ENCODE measurements at places on chromosomes 16 and 17.

DNA sequence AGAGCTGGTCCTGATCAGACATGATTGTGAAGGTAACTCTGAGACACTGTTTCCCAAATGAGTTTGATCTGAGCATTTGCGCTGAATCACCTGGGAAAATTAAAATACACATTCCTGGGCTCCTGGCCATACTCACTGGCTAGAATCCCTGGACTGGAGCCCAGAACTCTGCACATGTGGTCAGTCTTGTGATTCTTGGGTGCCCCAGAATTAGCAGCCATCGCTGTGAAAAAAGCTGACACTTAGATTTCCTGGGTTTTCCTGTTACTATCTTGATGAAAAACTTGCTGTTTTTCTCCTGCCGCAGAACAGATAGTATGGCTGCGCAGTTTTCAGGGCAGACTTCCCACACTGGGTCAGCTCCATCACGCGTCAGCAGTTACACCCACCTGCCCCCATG is 24.6 kb downstream of the NECAB2 start:
- DNase-seq: no peak

DNA sequence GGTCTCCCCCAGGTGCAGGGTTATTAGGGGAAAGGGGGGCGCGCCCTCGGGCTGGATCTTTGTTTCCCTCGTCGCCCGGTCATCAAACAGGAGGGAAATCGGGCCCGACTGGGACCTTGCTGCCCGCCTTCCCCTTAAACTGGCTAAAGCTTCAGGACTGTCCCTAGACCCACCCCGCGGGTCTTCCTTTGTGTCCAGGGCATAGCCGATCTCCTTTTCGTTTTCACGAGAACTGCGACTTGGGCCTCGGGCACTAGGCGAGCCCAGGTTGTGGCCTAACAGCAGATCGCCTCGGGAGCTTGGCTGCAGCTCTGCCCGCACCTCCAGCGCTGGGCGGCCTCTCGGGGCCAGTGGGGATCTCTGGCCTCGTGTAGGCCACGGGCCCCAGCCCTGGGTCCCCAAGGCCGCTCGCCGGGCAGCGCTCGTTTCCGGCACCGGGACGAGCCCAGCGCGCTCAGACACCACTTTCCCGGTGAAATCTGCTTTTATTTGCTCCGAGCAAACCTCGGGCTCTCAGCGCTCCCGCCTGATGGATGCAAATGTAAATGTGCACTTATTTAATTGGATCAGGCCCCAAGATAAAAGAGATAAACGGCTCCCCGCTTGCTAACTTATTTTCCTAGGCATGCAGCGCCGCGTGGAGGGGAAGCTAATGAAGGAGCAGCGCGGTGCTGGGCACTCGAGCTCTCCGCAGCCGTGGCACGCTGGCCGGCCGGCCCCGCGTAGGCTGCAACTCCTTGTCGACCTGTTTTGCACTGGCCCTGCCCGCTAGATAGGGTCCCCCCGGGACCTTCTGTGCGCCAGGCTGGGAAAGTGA is 7.8 kb downstream of the IRX5 start:
- DNase-seq: no peak

DNA sequence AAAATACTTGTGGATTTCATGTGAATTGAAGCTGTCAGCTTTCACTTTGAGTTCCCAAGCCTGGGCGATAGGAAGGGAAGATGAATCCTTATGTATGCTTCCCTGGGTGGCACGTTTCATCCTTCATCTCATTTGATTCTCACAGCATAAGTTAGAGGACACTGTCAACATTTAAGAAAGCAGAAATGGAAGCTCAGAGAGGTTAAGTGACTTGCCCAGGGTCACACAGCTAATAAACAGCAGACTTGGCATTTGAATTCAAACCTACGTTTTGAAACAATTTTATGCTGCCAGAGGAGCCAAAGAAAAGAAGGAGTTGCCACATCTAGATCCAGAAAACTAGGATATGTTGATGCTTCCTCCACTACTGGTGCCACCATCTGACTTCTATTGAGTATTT is 108.3 kb upstream of the GPR139 start:
- no peak for DNase-seq

- DNase-seq: no peak
Observed at GRCh38 chr16:83248735-83249463, 558.9 kb upstream of the HSBP1 start.

GRCh38 chr17:77140878-77141767 is at the start of gene SEC14L1:
Gene SEC14L1 (plus strand): TSS chr17:77140969. CDS start chr17:77143597, 2,628 bp downstream.
- peak; percentile 5 for DNase-seq

- no peak for DNase-seq
Observed at GRCh38 chr17:81328489-81328888, 33.4 kb upstream of the SLC38A10 start.

- no peak for DNase-seq
Observed at GRCh38 chr17:2503627-2504026, 8.1 kb downstream of the METTL16 start.

GRCh38 chr17:67050471-67051154 is 6.3 kb downstream of the CACNG1 start:
- no peak for DNase-seq

GRCh38 chr17:54404259-54404658 is 496.4 kb upstream of the TOM1L1 start:
- DNase-seq: no peak

- no peak for DNase-seq
Observed at GRCh38 chr17:65407017-65407416, 154.4 kb downstream of the AXIN2 start.

DNA sequence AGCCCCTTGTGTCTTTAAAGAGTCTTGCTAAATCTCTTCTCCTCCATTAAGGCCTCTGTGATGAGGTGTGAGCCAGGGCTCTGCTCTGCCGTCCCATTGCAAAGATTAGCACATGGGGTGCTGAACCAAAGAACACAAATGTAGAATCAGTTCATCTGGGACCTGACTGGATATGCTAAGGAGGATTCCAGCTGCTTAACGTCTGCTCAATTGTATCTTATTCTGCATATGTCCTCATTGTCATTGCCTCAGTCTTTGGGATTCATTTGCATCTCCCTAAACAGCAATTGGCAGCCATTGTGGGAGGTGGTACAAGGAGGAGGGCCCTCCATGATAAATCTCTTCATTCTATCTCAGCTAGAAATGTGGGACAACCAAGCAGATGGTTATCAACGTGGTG is 106.3 kb upstream of the ADAMTS18 start:
- no peak for DNase-seq

DNA sequence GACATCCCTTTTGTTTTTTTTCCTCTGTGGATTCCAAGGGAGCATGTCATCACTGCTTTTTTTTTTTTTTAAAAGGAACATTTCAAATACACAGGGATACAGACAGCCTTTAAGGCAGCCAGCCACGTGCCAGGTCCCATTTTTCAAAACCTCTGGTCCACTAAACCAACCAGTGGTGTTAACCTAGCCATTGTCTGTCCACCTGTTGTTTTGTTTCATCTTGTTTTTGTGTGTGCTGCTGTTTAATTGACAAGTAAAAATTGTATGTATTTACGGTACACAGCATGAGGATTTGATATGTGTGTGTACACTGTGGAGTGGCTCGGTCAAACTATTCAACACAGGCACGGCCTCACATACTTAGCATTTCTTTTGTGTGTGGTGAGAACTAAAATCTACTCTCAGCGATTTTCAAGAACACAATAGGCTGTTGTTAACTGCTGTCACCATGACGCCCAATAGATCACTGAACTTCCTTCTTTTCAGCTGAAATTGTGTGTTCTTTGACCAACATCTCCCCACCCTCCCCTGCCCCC is 19.2 kb downstream of the TMEM114 start:
- DNase-seq: no peak

DNA sequence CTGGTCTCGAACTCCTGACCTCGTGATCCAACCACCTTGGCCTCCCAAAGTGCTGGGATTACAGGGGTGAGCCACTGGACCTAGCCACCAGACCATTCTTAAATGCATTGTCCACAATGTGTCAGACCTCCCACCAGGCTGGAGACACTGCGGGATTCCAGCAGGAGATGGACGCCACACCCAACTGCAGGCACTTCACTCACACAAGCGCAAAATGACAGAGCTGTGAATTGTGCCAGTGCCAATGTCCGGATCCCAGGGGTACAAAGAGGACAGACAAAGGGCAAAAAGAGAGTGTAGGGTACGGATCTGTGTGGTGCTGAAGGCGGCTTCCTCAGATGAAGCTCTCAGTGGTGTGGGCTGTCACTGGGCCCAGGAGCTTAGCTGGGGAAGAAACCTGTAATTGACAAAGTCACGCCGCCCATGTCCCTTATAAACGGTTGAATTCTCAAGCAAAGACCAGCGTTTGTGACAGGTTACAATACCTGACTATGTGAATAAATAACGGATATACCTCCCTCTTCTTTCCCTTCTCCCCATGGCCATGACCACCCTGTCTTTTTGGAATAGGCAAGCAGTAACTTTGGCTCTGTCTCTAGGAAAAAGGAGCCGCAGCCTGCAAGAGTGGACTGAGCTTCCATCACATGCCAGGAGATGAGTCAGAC is 40.0 kb downstream of the HS3ST3A1 start:
- no peak for DNase-seq

DNA sequence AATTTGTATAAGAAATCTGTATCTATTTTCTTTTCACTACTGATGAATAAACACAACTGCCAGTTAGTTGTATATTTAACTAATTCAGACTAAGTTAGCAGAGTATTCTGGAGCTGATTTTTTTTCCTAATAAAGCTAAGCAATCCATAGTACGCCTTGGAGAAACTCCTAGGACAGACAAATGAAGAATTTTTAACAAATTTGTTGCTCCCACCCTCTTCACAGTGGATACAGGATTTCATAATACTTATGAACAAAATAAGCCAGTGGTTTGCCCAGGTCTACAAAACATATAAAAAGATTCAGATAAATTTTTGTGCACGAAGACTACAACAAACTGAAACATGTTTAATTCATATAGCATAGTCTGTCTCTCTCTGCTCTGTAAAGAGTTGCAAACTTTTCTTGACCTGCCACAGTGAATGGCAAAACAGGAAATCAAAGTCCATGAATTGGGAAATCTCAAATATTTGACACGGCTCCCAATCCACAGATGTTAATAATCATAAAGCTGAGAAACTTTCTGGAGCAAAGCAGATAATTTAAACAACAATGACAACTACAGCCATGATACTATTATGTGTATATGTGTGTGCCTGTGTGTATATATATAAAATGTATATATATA is 594 bp upstream of the ABCA6 start:
- DNase-seq: no peak

DNA sequence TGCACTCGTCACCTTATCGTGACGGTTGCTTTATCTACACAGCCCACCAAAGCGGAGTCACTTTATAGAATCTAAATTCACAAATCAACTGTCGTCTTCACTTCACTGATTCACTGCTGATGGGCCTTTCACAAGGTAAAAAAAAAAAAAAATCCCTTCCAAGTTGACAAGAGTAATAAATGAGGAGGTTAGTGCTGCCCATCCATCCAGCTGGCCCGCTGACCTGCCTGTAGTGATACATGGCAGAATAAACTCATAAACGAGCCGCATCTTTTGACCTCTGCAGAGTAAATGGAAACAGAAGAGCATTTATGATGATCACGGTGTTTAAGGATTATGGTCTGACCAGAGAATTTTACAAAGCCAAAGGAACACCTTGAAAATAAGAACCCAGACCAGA is 227.3 kb upstream of the IRX5 start:
- DNase-seq: no peak

DNA sequence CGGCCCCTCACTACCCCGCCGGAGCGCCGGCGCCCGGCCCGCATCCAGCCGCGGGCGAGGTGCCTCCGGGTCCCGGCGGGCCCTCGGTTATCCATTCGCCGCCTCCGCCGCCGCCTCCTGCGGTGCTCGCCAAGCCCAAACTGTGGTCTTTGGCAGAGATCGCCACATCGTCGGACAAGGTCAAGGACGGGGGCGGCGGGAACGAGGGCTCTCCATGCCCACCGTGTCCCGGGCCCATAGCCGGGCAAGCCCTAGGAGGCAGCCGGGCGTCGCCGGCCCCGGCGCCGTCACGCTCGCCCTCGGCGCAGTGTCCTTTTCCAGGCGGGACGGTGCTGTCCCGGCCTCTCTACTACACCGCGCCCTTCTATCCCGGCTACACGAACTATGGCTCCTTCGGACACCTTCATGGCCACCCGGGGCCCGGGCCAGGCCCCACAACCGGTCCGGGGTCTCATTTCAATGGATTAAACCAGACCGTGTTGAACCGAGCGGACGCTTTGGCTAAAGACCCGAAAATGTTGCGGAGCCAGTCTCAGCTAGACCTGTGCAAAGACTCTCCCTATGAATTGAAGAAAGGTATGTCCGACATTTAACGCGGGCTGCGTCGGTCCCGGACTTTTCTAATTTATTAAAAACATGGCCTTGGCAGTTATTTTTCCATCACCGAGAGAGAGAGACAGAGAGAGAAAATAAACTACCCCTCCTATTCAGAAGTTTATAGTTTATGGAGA is 2.8 kb downstream of the IRX5 start:
- DNase-seq: no peak

DNA sequence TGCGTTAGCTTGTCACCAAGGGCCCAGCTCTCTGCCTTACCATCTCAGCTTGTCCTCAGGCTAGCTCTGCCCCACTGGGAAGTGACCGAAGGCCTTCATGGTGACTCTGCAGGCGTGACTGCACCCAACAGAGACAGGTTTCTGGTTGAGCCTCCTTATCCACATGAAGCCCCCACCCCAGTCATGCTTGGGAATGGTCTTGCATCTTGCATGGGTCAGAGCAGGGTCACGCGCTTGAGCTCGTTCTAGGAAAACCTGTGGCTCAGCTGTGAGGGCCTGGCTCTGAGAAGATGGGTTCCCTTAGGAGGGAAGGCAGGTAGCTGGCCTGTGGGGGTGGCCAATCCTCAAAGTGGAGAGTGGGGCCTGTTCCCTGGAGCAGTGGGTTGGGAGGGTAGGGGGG is 122.8 kb downstream of the BANP start:
- DNase-seq: no peak

DNA sequence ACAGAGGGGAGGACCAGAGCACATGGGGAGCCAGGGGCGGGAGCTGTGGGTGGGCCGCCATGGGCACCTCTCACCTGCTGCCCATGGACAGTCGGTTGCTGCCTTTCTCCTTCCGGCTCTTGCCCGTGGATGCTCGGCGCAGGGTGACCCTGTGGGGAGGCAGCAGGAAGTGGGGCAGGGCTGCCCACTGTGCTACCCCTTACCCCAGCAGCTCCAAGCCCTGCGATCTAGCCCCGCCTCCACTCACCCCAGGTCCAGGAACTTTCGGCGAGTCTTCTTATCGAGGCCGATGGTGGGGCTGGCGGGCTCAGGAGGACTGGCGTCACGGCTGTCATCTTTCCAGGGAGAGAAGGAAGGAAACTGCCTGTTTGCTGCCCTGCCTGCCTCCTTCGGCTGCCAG is 14.2 kb downstream of the SAMD14 start:
- no peak for DNase-seq

- DNase-seq: no peak
Observed at GRCh38 chr16:12081048-12081404, 104.5 kb downstream of the SNX29 start.

GRCh38 chr17:29622337-29623282 is at the start of gene CORO6:
Gene CORO6 (minus strand): TSS chr17:29622912. CDS start chr17:29621421, 1,491 bp downstream.
- peak; percentile 52 for DNase-seq

GRCh38 chr16:69906838-69907401 is 44.2 kb upstream of the CLEC18A start:
- no peak for DNase-seq

- no peak for DNase-seq
Observed at GRCh38 chr17:76784926-76785325, 47.0 kb downstream of the MFSD11 start.

- no peak for DNase-seq
Observed at GRCh38 chr16:80981103-80981502, 25.6 kb downstream of the CMC2 start.

- DNase-seq: no peak
Observed at GRCh38 chr17:48617471-48618255, 2.6 kb upstream of the HOXB8 start.

Data from stimulated activated CD8-positive, alpha-beta memory T cell treated with anti-CD3 and anti-CD28 coated beads, Interleukin-15, amount 100 ng/mL, for 24 hours (primary cell).